Muscle of back (tissue), 13 donors: ENCODE measurements at places on chromosomes 1 and 21. TPM values are rescaled to one million over a fixed set of nuclear protein-coding genes. Genes with fewer than 3 reads are reported as not detected.

Gene WNT3A
- polyA plus RNA-seq: not detected

Gene NTRK1
- polyA plus RNA-seq: 0.49 TPM

Gene CD48
- 4.0 TPM for polyA plus RNA-seq

DNA sequence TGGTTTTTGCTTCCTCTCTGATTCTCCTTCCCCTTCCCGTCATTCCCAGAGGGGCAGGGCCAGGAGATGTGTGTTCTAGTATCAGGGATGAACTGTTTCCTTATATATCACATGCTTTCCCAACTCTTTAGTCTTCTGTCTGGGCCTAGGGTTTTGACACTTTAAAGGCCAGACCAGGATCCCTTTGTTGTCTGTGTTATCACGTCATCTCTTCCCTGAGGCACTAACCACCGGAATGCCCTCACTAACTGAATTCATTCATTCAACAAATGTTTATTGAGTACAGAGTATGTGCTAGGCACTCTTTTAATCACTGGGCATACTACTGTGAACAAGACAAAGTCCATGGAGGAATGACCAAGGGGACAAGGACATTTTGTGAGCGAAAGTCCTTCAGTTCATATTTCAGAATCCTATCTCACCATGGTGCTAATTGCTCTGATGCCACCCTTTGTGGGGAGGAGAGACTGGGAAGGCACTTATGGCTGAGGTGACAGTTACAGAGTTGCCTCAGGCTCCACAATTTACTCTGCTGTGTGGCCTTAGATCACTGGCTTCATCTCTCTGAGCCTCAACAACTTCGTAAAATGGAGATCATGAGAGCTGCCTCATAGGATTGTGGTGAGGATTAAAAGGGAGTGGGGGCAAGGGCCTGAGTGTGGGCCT, 12.0 kb upstream of the ZNF362 start:
- no peak for DNase-seq

Gene REN
- not detected for polyA plus RNA-seq

DNA sequence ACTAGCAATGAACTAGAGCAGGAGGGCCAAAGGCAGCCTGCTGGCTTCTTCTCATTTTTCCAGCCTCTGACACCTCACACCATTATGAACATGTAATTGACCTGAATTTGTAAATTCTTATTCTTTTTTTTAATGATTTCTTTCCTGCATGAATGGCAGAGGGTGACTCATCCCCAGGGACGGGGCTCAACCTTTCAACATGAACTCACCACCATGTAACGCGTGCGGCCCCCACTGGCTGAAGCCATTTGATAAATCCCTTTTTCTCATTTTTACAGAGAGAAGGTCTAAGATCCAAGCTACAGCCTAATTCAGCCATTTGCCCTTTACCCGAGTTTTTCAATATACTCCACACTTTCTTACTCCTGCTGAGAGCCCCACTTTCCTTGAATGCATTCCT, 9.3 kb upstream of the ETS2 start:
- DNase-seq: no peak

Gene TEX38
- polyA plus RNA-seq: 0.22 TPM
